ENCODE measurements at places on chromosomes 1 and 21.

- DNase-seq: no peak
Measured at GRCh38 chr1:36349241-36349671, 25.8 kb upstream of the EVA1B start.

DNA sequence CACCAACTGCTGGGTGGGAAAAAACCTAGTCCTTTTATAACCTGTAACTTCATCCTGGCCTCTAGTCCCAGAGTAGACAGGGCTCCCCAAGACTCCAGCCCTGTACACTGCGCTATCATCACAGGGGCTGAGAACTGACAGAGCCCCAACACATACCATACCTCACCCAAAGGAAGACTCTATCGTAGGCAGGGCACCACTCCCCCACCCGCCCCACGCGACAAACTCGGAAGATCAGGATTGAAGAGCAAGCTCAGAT is 15.8 kb downstream of the INPP5B start:
- DNase-seq: no peak

- DNase-seq: no peak
Measured at GRCh38 chr1:61921435-61921834, 179.2 kb downstream of the PATJ start.

GRCh38 chr1:154329551-154330131 is 4.3 kb downstream of the ATP8B2 start:
- DNase-seq: no peak

GRCh38 chr1:2089051-2089450 is 38.8 kb downstream of the PRKCZ start:
- DNase-seq: no peak

DNA sequence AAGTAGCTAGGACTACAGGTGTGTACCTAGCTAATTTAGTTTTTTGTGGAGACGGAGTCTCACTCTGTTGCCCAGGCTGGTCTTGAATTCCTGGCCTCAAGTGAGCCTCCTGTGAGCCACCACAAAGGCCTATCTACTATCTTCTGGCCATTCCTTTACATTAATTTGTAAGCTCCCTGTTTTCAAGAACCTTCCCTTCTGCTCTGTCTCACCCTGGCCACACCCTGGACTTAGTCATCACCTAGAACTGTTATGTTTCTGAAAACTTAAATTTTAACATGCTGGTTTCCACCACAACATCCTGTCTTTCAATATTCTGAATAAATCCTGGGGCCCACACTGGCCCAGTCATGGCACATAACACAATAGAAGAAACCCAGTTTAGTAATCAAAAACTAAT is 4.9 kb upstream of the B4GALT3 start:
- DNase-seq: no peak

DNA sequence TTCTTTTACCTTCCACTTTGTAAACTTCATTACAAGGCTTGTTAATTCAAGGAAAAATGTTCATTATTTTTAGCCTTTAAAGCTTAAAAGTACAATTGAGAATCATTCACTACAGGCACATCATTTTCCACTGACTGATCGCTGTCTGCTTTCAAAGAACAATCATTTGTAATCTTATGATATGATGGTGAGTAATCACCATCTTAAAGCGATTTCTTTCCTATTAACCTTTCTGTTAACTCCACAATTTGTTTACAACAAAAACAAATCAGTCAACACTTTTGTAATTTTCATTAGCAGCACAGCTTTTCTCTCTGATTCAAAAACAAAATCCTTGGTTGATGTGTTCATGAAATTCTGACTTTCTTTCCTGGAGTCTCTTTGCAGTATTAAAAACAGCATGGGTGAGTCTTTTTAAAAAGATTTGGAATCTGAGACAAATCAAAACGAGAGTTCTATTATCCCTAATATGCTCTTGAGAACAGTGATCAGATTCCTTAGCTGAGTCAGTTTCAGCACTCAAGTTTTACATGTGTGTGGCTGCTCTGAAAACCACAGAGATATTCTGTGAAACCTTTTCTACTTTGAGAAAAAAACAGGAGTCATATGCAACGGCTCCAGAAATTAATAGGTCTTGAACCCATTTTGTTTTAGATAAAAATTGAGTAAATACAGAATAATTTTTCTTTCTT is 145.8 kb upstream of the TMPRSS15 start:
- DNase-seq: peak; percentile 53

DNA sequence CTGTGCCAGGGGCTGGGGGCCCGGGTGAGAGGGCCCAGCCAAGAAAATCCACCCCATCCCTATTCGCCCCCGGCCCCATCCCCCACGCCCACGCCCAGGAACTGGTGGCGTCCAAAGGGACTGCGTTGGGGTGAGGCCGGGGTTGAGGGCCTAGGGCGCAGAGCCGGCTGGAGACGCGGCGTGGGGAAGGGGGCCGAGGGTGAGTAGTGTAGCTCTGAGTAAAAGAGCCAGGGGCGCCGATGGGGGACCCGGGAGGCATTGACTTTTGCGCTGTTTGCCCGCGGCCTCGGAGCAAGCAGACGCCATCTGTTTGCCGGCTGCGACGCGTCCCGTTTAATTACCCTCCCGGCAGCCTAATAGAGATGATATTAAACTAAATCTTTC is 3.5 kb upstream of the DMRTA2 start:
- DNase-seq: no peak

- DNase-seq: no peak
Measured at GRCh38 chr1:17791480-17791879, 36.3 kb downstream of the ACTL8 start.

- no peak for DNase-seq
Measured at GRCh38 chr1:200207711-200208126, 180.2 kb downstream of the NR5A2 start.

GRCh38 chr1:47024141-47024801 is 802 bp downstream of the CYP4X1 start:
- DNase-seq: no peak

DNA sequence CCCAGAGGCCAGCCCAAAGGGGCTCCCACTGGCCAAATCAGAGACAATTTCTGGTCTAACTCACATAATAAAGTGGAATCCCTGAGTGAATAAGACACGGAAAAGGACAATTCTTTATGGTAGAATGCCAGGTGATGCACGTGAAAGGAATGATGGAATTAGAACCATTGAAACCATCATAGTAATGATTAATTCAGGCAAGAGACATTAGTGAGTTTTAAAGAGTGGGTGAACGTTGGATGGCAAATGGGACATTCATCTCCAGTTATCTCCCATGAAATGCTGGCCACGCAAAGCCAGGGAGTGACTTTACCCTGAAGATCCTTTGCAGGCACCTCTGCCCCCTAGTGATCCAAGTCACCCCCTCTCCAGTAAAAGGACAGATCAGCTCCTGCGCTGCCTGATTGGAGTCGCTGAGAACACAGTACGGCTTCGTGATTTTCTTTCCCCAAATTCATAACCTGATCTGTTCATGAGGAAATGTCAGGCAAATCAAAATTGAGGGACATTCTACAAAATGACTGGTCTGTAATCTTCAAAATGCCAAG is 87.5 kb downstream of the AJAP1 start:
- no peak for DNase-seq

DNA sequence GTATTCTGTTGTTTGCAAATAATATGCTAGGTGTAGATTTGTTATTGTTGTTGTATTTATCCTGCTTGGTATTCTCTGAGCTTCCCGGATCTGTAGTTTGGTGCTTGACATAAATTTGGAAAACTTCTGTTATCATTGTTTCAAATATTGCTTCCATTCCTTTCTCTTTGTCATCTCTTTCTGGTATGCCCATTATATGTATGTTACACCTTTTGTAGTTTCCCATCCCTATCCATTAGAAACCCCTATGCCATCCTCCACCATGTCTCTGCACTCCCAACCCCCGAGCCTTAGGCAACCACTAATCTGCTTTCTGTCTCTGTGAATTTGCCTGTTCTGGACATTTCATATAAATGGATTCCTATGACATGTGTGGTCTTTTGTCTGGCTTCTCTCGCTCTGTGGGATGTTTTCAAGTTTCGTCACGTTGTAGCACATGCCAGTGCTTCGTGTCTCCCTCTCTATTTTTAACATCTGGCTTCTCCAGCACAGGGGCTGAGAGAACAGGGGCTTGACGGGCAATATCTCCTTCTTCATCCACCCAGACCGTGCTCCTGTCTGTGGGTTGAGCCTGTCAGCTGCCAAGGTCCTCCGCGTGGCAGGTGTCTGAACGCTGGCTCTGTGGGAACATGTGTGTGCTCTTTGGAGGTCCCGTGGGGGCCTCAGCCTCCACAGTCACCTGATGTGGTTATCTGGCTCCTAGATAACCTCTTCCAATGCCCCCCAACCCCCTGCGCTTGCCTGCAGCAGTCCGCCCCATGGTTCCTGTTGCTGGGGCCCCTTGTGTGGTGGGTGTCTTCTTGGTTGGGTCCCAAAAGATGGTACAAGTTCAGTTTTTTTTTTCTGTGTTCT is 32.8 kb upstream of the MAN1C1 start:
- no peak for DNase-seq

DNA sequence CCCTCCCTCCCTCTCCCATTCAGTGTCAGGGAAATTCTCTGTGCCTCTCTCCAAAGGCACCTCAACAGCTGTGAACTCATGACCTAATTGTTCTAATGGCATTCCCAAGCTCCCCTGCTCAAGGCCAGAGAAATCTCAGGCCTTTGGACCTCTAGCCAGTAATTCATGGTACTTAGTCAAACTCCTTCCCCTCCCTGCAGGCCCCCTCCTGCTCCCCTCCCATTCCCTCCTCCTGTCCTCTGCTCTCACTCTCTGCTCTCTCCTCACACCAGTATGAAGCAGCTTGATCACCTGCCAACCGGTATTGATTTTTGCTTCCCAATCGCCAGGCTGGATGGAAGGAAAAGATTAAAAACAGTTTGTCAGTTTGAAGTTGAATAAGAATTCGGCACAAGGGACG is 370.5 kb upstream of the PBX1 start:
- no peak for DNase-seq

DNA sequence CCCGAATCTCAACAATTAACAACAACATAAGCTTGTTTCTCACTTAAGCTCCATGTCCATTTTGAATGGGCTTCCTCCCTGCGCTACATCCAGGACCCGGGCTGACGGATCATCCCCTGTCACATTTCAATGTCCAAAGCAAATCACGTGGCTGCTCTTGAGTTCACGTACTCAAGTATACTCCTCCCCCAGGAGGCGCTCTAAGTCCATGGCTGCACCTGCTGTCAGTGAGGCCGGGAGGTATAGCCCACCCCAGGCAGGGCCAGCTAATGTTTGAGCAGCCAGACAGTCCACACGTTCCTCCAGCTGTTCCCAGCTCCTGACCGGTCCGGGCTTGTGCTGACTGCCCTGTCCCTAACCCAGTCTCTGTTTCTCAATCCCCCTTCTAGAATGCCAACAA is 220.8 kb downstream of the SLC35F3 start:
- DNase-seq: no peak

GRCh38 chr1:112501810-112502641 is 6.7 kb upstream of the WNT2B start:
- DNase-seq: peak; percentile 47

DNA sequence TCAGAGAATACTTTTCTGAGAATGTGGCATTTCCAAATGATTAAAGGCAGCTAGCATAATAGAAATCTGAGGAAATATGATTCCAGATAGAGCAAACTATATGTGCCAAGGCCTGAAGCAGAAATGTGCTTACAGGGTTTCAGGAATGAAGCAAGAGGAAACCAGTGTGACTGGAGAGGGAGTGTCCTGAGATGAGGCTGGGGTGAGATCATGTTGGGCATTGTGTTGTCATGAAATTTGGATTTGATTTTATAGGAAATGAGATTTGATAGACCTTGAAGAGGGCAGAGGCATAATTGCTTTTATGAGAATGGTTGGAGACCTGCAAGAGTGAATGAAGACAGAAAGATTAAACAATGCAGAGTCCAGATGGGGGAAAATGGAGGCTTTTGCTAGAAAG is 338.1 kb upstream of the SNX7 start:
- peak; percentile 63 for DNase-seq

- DNase-seq: no peak
Measured at GRCh38 chr21:26093122-26093521, 77.4 kb downstream of the APP start.

DNA sequence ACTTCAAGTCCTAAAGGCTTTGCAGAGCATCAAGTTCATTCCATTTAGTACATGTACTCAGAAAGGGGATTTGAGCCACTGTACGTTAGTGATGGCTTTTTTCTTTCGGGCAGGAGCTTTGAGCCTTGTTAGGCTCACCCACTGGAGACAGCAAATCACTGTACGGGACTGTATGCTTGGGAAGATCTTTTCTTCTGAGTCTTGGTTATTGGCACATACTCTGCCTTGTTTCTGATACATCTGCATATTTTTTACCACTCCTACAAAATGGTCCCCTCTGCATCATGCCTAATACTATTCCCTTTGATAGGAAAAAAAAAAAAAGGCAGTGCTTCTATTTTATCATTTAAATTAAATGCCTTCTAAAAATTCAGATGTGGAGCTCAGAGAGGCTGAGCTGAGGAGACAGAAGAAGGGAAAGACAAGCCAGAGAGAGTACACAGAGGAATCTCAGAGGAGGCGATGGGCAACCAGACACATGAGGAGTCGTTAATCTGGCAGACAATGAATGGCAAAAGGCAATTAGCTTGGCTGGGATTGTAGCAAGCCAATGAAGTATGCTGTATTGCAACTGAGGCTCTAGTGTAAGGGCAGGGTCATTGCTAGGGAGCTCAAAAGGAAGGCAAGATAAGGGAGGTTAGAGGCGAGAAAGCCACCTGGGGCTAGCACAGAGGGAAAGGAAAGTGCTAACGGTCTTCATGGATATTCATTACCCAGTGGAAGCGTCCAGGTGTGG is 39.4 kb downstream of the PHC2 start:
- no peak for DNase-seq

DNA sequence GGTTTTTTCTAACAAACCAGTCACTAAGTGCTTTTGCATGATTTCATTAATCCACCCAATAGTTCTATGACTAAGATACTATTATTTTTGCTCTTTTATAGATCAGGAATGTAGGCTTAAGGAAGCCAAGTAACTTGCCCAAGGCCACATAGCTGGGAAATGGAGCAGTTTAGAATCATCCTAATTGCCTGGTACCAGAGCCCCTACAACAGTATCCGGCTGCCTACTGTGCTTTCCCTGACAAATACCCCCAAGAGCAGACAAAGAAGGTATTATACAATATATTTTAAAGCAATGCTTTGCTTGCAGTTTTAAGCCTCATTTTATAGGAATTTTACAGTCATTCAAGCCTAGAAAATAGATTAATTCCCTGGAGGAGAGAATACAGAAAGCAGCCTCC is 45.5 kb upstream of the RASAL2 start:
- no peak for DNase-seq

- no peak for DNase-seq
Measured at GRCh38 chr1:243786531-243786930, 63.5 kb downstream of the AKT3 start.

- no peak for DNase-seq
Measured at GRCh38 chr1:65172936-65173690, 25.1 kb downstream of the AK4 start.
